ENCODE measurements at places on chromosomes 11 and 22. TPM values are rescaled to one million over a fixed set of nuclear protein-coding genes. Genes with fewer than 3 reads are reported as not detected.

DNA sequence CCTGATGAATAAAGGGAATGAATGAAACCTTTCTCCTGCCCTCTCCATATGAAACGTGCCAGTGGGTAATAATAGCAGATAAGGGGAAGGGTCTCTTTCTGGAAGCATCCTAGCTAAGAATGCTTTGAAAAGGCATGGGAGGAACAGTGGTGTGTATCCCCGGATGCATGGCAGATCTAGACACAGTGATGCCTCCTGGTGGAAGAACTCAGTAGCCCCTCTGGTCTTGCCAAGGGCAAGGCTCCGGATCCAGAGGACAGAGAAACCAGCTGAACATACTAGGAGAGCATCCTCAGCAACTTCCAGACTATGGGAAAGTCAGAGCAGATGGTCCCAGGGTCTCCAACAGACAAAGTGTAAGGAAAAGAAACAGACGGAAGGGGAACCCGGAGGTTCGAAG is 6.4 kb downstream of the BAIAP2L2 start:
- DNase-seq, result no peak

DNA sequence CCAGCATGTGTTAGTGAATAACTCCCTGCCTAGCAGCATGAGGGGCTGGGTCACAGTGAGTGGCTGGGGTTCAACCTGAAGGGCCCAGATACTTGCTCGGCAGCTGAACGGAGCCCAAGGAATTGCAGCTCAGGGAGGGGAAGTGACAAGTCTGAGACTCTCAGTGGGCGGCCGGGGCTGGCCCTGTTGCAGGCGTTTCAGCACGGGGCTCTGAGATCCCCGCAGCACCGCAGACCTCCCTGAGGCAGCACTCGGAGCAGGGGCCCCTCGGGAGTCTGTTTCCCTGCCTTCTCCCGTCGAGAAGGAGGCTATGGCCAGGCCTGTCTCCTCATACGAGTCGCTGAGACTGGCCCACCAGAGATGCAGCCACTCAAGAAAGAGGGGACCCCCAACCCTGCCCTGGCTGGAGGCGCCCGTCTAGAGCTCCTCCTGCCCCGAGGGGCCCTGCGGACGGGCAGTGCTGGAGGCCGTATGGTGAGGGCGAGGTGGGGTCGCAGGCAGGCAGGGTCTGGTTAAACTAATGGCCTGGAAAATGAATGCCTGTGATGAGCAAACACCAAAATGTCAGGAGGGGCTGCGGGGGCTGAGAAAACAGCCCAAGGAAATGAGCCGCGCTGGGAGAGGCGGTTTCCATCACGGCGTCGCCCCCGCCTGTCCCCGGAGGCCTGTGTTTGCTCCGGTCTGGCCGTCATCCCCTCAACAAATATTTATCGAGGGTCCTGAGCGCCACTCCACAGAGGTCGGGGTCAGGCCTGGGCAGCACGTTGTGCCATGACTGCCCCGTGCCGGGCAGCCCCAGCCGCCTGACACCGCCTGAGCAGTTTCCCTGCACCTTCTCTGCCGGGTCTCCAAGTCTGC is 9.3 kb downstream of the TSSC4 start:
- DNase-seq, result no peak

GRCh38 chr11:117814766-117815261 is 9.7 kb downstream of the FXYD2 start:
- DNase-seq, result peak; percentile 74

DNA sequence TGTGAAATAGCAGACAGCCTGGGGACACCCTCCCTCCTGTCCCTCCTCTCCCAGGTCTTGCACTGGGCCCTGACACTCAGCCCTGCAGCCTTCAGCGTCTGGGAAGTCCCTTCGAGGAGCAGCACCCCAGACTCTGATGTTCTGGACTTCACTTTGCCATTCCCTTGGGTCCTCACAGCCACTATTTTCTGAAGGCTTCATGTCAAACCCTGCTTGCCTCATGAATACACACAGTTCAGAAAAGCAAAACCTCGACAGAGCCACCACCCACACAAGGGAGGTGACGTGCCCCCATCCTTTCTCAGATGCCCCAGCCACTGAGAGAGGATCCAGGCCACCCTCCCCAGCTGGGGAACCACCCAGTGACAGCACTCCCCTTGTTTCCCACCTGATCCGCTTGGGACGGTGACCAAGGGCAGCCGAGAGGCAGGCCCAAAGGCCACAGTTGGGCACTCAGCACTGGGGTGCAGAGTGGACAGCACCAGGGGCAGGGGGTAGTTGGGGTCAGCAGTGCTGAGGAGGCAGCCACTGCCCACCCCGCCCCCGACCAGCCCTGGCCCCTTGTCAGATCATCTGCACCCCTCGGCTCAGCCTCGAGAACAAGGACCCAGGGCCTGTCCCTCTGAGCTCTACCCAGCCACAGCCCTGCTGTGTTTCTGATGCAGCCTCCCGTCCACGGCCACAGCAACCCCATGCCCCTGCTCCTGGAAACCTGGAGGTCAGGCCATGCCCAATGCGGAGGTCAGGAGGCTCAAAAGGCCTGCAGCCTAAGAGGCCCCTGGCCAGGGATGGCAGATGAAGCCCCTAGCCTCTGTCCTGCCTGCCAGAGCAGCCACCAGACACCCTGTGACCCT is 3.1 kb upstream of the TNNT3 start:
- no peak for DNase-seq

GRCh38 chr11:19812096-19812495 is 99.5 kb downstream of the NAV2 start:
- DNase-seq, result no peak

MS4A2 gene
- 1.9 TPM for total RNA-seq

DNA sequence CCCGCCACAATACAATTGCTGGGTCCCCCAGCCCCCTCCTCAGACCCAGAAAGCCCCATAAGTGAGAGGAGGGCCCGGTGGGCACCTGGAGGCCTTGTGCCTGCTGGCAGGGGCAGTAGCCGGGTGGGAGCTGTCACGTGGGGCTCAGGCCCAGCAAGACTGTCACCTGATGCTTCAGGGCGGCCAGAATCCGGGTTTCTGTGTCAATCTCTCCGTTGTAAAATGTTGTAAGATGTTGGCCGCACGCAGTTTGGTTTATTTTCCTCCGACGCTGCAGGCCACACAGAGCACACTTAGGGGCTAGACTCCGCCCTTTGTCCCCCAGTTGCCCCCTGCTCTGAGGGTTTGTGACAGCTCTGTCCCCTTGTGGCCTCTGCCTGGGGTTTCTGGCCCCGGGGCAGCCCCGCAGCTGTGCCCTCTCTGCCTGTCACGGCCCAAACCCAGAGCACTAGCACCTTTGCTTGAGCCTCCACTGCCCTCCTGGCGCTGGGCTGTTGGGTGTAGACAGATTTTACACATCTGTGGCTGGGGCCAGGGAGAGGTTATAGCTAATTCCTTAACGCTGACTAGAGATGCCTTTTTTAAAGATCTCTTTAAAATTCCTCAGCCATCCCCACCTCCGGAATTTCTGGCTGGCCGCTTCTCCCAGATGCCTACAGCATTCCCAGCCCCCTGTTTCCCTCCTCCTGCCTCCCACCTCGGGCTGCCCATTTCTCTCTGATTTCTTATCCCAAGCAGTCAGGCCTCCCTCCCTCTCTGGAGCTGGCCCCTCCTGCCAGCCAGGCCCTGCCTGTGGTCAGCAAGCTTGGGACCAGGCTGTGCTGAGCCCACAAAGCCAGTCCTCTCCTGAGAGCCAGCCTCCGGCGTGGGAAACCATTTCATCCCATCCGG is 3.2 kb upstream of the PRR5 start:
- DNase-seq, result peak; percentile 87

ANO5 gene
- 46.5 TPM for total RNA-seq

Data from tongue (tissue), 3 donors.